Retina (tissue), 1 donor: ENCODE measurements at places on chromosomes 3 and 15.

DNA sequence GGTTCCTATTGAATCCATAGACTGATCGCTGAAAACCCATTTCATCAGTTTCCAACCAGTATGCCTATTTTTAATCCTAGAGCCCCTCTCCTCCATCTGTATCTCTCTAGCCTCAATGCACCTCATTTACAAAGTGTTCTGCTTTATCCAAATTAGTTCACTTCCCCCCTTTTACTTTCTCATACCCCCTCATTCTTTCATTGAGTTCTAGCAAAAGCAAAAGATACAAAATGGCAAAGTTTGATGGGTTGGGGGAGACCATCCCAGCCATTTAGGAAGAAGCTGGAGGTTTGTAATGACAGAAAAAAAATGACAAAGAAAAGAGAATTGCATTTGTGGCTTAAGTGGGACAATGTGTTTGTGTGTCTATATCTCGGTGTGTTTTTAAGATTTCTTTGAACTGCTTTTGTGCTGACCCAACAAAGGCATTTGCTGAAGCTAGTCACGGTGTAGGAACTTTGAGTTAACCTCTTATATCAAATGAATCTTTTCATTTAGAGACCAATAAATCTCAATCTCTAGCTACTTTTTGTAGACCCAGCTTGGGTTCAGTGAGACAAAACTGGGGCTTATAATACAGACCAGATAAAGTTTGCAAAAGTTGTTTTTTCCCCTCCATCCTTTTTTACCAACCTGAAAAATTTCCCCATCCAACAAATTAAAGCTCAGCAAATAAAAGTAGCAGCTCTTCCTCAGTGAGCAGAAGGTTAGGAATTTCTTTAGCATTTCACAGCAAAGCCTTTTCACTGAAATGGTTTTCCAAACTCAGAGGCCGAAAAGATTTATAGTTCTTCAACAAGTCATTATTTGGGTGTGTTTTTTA lies 18.7 kb downstream of the NR2F2 start:
- no peak for DNase-seq

DNA sequence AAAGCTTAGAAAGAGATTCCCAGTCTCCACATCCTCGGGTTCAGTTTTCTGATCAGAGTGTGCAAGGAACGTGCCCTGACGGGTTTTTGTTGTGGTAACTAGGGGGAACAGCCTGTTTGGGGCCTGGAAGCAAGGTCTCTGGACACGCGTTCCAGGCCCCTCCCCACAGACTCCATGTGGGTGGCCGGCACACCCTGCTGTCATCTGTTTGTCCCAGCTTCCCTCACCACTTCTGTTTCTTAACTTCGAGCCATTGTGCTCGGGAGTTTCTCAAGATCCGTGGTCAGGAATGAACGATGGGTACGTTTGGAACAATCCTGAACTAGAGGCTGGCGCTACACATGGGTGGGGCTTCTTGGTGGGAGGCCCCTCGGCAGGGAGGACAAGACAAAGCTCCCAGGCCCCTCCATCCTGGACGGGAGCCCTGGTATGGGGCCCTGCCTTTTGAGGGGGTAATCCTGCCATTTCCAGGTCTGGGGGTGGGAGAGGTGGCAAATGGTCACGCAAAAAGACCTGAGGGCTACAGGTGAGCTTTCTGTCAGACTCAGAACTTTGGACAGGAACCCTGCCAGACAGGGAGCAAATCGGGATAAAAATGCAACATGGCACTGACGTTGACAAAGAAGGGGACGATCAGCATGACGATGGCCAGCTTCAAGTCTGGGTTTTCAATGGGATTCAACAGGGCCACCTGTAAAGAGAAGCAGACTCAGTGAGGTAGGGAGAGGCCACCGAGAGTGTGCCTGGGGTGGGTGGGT lies 8.5 kb upstream of the MUSTN1 start:
- no peak for DNase-seq

DNA sequence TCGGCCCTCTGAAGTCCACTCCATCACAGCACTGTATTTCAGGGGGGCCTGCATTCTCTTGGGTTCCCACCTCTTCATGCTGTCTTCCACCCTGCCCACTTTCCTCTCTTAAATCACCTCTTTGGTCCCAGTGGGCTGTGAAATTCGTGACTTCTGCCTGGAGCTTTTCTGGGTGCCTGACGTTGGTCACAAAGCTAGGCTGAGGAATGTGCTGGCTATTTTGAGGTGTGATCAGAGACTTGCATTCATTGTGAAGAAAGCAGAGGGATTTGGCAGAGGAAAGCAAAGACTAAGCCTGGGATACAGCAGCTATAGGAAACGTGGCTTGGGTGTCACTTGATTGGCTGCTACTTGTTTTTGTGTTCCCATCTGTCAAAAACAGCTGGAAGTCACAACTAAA lies 202.5 kb downstream of the SATB1 start:
- no peak for DNase-seq

GRCh38 chr3:61184956-61185355 lies 66.3 kb downstream of the FHIT start:
- DNase-seq, result peak; percentile 20

DNA sequence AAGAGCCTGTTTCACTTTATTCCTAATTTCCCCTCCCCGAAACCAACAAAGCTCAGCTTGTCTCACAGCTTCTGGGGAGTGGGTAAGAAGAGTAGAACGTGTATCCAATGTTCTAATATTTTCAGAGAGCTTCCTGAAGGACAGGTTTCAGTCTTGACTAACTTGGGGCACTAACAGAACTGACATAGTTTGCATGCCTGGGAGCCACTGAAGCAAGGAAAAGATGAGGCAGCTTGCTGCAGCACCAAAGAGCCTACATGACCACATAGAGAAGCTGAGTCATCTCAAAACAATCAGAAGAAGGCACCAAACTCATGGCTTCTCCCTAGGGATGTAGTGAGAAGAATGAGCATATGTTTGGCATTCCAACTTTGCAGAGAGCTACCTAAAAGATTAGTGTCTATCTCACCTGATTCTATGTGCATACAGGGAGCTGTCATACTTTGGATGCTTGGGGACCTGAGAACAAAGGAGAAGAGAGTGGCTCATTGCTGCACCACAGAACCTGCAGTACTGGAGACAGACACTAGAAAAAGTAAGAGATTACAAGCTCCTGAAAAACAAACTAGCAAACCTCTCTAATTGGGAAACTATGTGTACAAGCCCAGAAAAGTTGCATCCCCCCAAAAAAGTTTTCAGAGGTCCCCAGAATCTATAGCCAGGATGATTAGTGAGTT lies 86.9 kb downstream of the DCLK3 start:
- no peak for DNase-seq

DNA sequence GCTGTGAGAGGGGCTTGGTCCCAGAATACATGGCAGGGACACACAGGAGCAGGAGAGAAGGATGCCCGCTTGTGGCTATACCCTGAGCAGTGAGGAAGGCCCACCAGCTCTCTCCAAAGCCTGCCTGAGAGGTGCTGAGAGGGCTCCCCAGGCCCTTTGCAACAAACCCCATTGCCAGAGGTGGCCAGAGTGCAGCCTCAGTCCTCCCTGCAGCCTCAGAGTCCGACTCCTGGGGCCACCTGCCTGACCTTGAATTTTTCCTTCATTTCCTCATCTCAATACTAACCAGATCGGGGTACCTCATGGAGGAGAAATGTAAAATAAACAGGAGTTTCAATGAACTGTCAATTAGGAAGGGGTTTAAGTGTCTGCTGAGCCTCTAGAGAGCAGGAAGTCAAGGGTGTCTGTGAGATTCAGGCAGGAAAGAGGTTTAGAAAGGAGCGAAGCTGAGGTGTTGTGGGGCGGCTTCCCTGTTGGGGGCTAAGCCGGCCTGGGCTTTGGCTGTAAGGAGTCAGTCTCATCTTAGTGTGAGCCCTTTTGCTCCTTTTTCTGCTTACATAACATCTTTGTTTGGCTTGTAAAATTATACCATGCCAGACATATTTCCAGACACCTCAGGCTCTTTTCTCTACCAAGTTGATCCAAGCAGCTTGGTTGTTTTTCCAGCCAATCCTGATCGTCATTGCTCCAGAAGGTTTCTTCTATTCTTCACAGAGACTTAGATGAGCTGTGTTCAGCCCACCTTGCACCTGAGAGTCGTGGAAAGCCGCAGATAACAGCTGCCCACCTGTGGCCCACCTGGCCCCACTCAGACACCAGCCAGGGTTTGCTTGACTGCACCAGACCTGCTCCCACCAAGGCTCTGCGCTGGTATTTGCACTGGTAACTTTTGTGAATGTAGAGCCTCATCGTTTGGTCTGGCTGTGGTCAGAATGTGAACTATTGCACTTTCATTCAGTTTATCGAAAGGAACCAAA lies 36.7 kb downstream of the CMTM7 start:
- DNase-seq, result no peak

- DNase-seq, result no peak
Observed at GRCh38 chr3:44132061-44132460, 109.6 kb upstream of the TOPAZ1 start.

DNA sequence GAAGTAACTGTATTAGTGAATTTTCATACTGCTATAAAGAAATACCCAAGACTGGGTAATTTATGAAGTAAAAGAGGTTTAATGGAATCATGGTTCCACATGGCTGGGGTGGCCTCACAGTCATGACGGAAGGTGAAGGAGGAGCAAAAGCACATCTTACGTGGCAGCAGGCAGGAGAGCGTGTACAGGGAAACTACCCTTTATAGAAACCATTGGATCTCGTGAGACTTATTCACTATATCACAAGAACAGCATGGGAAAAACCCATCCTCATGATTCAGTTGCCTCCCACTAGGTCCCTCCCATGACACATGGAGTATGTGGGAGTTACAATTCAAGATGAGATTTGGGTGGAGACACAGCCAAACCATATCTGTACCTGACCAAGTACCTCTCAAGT lies 812.3 kb upstream of the ALCAM start:
- no peak for DNase-seq

DNA sequence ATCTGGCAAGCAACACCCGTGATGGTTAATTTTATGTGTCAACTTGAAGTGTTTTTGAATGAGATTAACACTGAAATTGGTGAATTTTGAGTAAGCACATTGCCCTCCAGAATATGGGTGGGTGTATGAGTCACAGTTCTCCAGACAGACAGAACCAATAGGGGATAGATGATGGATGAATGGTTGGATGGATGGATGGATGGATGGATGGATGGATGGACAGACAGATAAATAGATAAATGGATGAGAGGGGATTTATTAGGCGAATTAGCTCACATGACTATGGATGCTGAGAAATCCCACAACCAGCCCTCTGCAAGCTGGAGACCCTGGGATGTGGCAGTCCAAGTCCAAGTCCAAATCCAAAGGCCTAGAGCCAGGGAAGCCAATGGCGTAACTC lies 5.4 kb upstream of the VWA5B2 start:
- no peak for DNase-seq

GRCh38 chr15:40054855-40055575 lies 16.0 kb upstream of the SRP14 start:
- DNase-seq, result no peak

GRCh38 chr3:46410669-46411068 lies 3.6 kb downstream of the CCRL2 start:
- DNase-seq, result no peak

DNA sequence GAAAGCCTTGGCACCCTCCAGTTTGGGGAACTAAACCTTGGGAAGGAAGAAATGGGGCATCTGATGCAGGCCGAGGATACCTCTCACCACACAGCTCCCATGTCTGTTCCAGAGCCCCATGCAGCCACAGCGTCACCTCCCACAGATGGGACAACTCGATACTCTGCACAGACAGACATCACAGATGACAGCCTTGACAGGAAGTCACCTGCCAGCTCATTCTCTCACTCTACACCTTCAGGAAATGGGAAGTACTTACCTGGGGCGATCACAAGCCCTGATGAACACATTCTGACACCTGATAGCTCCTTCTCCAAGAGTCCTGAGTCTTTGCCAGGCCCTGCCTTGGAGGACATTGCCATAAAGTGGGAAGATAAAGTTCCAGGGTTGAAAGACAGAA lies 7.7 kb downstream of the MAP1A start:
- DNase-seq, result no peak

DNA sequence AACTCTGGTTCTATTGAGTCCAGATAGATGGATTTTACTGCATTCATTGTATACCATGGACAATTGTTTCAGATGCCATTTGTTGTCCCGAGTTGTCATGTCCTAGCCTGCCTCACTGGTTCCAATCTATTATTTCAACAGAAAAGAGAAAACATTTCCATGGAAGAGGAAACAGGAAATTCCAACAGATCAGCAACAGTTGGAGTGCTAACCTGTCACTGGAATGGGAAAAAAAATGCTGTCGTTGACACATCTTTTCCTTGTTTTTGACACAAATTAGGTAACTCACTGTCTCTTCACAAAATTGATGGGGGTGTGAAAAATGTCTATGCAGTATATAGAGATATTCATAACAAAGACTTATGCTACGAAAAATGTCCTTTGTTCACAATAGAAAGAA lies 432.0 kb upstream of the TBL1XR1 start:
- DNase-seq, result no peak

- DNase-seq, result no peak
Observed at GRCh38 chr3:65381496-65382010, 657.2 kb downstream of the MAGI1 start.

GRCh38 chr3:113404637-113405036 lies 36.7 kb downstream of the CFAP44 start:
- DNase-seq, result no peak

GRCh38 chr15:92624401-92624991 lies 31.1 kb downstream of the FAM174B start:
- peak; percentile 75 for DNase-seq

GRCh38 chr3:40068636-40069035 lies 240.9 kb upstream of the EIF1B start:
- DNase-seq, result no peak

DNA sequence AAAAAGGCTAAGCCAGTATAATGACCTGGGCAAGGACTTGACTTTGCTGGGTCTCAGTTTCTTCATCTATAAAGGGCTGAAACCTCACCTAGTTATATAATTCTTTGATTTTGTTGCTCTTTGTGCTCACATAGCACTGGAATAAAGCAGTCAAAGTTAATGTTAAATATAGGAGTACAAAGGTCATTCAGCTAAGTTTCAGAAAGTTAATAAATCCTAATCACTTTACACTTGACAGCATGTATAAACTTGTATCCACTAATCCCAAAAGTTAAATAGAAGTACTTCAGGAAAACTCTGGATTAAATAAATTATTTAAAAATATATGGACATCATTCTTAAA lies 33.9 kb downstream of the PLCL2 start:
- DNase-seq, result no peak

DNA sequence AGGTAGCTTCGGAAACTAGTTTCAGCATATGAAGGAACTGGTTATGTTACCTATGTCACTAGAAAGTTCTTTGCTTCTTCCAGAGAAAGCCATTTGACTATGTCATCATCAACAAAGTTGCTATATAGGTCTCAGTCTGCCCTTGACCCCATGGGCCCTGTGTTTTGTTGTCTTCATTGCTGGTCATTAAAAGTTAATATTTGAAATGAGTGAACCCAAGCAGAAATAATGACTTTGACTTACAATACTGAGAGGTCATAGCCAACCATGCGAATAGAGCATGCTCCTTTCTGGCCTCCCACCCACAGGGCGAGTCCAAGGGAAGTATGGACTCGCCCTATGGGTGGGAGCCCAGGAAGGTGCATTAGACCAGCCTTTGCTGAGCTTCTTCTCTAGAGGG lies 40.9 kb downstream of the APH1B start:
- no peak for DNase-seq

DNA sequence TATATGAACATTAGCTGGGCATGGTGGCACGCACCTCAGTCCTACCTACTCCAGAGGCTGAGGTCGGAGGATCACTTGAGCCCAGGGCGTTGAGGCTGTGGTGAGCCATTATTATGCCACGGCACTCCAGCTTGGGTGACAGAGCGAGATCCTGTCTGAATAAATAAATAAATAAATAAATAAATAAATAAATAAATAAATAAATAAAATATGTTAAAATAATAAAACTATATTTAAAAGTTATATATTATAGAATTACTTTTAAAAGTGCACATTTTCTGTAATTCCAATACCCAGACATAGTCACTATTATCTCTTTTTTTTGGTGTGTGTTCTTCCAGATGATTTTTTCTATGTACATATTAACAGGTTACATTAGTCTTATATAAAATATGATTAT lies 382.0 kb upstream of the ROBO2 start:
- DNase-seq, result no peak
